ELR (cell line): ENCODE measurements at places on chromosomes 11 and 22.

DNA sequence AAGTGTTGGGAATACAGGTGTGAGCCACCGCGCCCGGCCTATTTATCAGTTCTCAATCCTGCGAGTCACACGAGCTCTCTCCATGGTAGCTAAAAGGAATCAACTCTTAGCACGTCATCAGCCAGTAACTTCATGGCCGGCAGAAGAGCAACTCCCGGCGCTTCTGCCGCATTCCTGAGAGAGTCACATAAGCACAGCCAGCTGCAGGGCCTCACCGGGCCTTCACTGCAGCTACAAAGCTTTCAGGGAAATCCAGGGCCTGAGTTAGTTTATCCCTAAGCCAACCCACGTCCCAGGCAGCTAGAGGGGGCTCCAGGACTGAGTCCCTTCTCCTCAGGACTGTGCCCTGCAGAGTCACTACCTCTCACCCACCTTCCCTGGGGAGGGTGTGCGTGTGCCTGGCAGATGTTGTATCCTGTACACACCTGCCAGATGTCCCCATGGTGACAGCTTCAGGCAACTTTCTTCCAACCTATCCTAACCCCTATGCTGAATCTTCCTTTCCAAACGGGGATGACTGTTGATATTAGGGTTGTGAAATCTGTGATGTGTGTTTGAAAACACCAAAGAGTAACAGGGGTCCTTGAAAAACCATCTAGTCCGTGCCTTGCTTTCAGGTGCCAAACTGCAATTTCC lies 45.9 kb upstream of the ARFGAP3 start:
- DNase-seq, result peak; percentile 25

DNA sequence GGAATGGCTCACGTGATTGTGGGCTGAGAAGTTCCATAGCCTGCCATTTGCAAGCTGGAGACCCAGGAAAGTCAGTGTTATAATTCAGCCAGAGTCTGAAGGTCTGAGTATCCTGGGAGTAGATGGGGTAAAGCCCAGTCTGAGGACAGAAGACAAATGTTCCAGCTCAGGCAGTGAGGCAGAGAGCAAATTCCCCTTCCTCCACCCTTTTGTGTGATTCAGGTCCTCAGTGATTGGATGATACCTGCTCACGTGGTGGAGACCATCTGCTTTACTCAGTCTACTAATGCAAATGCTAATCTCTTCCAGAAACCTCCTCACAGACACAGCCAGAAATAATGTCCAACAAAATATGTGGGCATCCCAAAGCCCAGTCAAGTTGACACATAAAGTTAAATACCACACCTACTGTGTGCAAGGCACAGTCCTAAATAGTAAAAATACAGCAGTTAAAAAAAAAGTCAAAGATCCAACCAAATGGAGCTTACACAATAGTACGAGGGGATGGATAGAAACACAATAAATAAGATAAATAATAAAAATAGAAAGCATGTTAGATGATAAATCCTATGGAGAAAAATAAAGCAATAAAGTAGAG lies 13.2 kb upstream of the APOL6 start:
- no peak for DNase-seq

DNA sequence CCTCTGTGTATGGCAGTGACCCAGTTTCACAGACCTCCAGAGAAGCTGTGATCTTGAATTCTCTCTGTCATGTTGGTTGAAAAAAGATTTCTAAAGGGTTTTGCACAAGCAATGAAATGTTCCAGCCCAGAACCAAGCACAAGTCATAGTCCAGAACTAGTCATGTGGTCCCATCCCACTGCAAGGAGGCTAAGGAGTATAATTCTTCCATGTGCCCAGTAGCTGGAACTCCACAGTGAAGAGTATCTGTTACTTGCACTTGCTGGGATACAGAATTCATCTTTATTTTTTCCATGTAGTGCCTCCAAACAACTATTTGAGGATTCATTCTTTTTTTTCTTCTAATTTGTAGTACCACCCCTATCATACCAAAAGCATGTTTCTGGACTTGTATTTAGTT lies 9.9 kb upstream of the MMP8 start:
- DNase-seq, result peak; percentile 37

DNA sequence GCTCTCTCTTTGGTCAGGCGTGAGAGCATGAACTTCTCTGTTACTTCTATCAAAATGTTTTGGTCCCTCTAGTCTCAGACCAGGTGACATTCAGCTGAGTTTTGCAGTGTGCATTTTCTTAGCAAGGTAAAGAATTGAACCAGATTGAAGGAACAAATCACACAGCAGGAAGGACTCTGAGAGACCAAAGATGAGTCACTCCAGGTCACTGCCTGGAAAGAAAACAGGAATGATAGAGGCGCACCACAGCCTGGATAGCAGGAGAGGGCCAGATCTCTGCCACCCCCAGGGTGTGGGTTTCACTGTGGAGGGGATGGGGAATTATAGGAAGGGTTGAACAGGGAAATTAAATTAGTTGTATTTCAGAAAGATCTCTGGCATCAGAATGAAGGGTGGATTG lies 788.3 kb downstream of the NTM start:
- DNase-seq, result peak; percentile 51

GRCh38 chr11:30485756-30486155 lies 100.4 kb downstream of the MPPED2 start:
- no peak for DNase-seq

GRCh38 chr11:134584706-134585445 lies 172.8 kb upstream of the B3GAT1 start:
- no peak for DNase-seq

GRCh38 chr22:50298937-50299784 lies 8.3 kb downstream of the PLXNB2 start:
- DNase-seq, result no peak

DNA sequence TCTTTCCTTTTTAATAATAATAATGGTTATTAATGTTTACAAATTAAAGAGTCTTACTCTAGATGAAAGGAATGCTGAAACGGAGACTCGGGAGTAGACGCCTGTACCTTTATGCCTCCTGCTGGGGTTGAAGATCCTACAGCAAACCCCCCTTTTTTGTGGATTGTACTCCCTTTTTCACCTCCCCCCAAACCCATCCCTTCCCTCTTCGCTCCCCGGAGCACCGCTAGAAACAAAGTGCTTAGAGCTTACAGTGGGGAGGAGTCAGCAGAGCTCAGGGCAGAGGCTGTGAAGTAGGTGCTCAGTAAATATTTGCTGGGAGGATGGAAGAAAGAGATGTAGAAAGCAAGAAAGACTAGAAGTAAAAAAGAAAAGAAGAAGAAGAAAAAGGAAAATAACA lies 169.7 kb downstream of the NXPE2 start:
- no peak for DNase-seq

GRCh38 chr11:6782720-6783119 lies at the start of gene OR2AG1:
Gene OR2AG1, plus strand, starts transcription at chr11:6783020. Its CDS starts 2,018 bp downstream, at chr11:6785038.
- no peak for DNase-seq

DNA sequence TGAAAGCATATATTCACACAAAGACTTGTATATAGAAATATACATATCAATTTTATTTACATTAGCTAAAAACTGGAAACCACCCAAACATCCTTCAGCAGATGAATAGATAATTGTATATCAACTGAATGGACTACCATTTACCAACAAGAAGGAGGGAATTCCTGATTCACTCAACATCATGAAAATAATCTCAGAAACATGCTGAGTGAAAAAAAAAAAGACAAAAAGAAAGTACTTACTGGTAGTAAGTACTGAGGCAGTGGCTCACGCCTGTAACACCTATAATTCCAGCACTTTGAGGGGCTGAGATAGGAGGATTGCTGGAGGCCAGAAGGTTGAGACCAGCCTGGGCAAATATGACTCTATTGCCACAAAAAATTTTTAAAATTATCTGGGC lies 7.4 kb upstream of the IPO7 start:
- DNase-seq, result no peak

- no peak for DNase-seq
Observed at GRCh38 chr11:60844870-60845221, 2.9 kb downstream of the CCDC86 start.

DNA sequence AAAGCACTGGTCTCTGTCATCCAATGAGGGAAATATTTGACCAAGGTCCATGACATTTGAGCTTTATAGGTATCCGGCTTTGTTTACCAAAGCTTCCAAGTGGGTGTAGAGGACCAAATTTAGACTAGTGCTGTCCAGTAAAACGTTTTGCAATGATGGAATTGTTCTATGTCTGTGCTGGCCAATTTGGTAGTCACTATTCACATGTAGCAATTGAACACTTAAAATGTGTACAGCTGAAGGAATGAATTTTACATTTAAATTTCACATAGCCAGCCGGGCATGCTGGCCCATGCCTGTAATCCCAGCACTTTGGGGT lies 118.0 kb downstream of the PKNOX2 start:
- no peak for DNase-seq

- no peak for DNase-seq
Observed at GRCh38 chr11:73972187-73972586, 10.5 kb downstream of the UCP2 start.

GRCh38 chr11:75768112-75768908 lies at the start of gene DGAT2:
Gene DGAT2, plus strand, starts transcription at chr11:75768778. Its CDS starts 214 bp downstream, at chr11:75768992.
- peak; percentile 78 for DNase-seq

DNA sequence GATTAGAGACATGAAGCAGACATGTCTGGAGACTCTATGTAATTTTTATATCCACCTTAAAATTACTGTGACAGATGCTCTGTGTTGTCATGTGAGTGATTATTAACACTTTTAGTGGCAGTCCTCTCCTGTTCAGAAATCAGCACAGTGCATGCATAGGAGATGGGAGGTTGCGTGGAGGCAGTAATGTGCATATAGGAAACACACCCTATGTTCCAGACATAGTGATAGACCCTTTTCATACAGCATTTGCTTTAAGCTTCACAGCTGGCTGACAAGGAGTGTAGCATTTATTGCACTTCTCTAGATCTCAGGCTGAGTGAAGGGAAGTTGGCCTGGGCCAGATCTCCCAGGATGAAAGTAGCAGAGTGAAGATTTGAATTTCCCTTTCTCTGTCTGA lies 102.3 kb upstream of the SYN3 start:
- DNase-seq, result no peak

DNA sequence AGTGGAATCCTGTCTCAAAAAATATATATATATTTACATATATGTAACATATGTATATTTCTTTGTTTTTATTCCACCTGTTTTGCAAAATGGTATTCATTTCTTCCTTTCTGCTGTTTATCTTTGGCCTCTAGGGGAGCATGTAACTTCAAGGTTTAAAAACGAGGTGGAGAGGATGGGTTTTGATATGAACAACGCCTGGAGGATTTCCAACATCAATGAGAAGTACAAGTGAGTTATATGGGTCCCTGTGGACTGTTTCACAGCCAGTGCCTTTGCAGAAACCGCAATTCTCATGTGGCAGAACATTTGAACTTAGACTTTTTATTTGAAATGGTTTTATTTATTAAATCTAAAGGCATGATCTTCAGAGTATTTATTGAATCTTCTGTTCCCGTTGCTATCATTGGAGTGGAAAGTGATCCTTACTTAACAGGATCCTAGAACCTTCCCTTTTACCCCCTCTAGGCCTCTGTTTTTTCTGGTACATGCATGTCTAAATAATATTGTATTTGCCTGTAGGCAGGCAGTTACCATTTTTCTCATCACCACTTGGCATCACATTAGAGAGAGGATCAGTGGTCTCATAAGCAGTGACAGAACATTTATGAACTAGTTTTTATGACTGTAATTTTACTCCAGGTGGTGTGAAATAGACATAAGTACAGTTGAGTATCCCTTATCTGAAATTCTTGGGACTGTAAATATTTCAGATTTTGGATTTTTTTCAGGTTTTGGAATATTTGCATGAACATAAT lies 81.5 kb upstream of the HORMAD2 start:
- no peak for DNase-seq

GRCh38 chr11:1139441-1140083 lies 18.2 kb upstream of the MUC5AC start:
- DNase-seq, result peak; percentile 58

- no peak for DNase-seq
Observed at GRCh38 chr11:70604221-70604620, 205.9 kb downstream of the CTTN start.

- DNase-seq, result no peak
Observed at GRCh38 chr11:86991341-86991740, 36.1 kb upstream of the FZD4 start.

GRCh38 chr11:122246874-122247273 lies 130.9 kb upstream of the BLID start:
- DNase-seq, result no peak

DNA sequence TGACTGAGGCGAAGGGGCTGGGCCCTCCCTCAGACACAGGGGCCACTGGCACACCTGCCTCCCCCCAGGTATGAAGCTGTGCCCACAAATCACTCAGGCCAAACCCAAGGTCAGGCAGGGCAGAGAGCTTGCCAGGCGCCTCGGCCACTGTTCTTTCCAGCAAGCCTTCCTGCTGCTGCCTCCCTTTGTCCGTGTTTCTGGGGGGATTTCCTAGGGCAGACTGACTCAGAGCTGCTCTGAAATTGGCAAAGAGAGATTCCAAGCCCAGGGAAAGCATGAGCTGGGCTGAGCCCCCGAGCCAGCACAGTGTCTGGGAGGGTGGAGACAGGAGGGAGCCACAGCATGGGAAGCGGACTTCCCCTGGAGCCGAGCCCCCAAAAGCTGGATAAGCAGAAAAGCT lies 33.2 kb downstream of the PPP2R1B start:
- peak; percentile 85 for DNase-seq

GRCh38 chr11:26231252-26231661 lies 100.7 kb upstream of the ANO3 start:
- DNase-seq, result peak; percentile 87

DNA sequence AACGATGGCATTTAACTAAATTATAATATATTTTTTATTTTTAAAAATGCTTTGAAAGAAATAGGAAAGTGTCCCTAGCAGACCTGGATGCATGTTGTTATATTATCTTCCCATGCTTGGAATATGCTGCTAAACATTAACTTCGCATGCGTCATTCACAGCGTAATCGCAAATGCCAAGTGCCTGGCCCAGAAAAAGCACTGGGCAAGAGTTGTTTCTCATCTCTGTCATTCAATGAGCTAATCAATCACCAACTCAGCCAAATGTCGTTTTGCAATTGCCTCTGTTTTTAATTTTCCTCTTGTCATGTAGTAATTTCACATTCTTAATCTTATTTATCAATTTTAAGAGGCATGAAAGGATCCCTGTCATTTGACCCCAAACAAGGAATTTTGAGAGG lies 1421.9 kb downstream of the BRD1 start:
- DNase-seq, result no peak

DNA sequence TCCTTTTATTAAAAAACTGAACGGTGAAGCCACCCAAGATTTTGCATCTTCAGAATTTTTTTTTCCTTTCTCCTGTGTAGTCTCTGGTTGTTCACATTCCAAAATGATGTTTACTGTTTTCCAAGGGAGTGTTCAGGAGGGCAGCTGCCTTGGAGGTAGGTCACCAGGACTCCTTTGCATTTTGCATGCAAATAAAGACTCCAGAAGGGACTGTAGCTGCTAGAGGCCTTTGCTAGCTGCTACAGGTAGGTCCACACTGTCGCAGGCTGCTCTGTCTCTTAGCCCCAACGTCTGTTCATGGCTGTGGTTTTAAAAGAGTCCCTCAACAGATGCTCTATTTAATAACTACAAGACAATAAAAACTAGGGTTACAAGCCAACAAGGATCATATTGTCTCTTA lies 11.4 kb downstream of the CTSC start:
- DNase-seq, result no peak

DNA sequence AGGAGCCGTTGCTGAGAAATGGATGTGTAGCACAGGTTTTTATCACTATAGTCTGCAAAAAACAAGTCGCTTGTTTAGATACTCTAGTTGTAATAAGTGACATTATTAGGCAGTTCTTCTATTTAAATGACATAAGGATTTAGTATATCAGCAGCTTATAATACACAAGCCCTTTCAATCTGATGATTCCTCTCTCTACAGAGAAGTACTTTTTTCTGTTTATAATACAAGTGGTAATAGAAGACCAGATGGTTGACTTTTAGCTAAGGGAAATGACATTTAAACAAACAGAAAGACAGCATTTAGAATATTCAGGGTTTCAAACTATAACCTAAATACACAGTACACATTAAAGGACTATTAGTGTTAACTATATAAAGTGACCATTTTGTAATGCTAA lies 60.4 kb downstream of the IMMP1L start:
- DNase-seq, result no peak
